Epithelial cell of alveolus of lung (primary cell): ENCODE measurements at places on chromosomes 1 and 21. TPM values are rescaled to one million over a fixed set of nuclear protein-coding genes. Genes with fewer than 3 reads are reported as not detected.

CAMK1G gene
- 3.0 and 10.1 TPM in 2 replicates for total RNA-seq

RGS4 gene
- total RNA-seq: 14.4 and 30.9 TPM in 2 replicates

ATAD3C gene
- total RNA-seq: 0.13 TPM in 1 of 2 replicates, not detected in the other

DDAH1 gene
- total RNA-seq: 6.0 and 27.3 TPM in 2 replicates

DCST2 gene
- not detected in 2 replicates for total RNA-seq

CD84 gene
- total RNA-seq: not detected in 2 replicates

CASQ1 gene
- not detected in 2 replicates for total RNA-seq

C2CD4D gene
- not detected in 2 replicates for total RNA-seq

SLC9C2 gene
- not detected in 2 replicates for total RNA-seq

IARS2 gene
- 48.8 and 50.7 TPM in 2 replicates for total RNA-seq

FAM3B gene
- not detected in 2 replicates for total RNA-seq

MIXL1 gene
- total RNA-seq: not detected in 2 replicates

TTC34 gene
- 0.26 and 0.32 TPM in 2 replicates for total RNA-seq

ATP1A4 gene
- total RNA-seq: not detected in 2 replicates
